ENCODE measurements at places on chromosomes 6 and 20. TPM values are rescaled to one million over a fixed set of nuclear protein-coding genes. Genes with fewer than 3 reads are reported as not detected.

DNA sequence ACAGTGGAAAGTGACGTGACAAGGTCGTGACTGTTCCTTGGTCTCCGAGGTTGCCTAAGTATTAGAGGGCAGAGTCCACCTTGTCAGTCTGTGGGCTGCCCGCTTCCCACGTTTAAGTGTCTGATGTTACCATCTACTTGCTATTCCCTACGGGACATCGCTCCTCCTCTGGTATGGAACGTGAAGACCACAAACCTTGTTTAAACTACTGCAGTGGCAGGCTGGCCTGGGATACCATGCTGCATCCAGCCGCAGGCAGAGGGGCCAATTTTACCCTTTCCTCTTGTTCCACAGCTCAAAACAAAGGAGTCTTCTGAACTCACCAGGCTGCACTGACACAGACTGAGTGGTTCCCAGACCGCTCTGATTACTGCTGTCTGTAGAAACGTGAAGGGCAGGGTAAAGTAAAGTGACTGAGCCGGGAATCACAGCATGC is 275.9 kb downstream of the FOXC1 start:
- H3K27me3 ChIP-seq: no peaks in the 10 kb centered on the region
- no peak for DNase-seq
- H3K4me3 ChIP-seq: no peak overlapping the region
- H3K36me3 ChIP-seq: peaks cover 3% of the 10 kb centered on the region

GRCh38 chr6:25026723-25027122 is 91.0 kb upstream of the RIPOR2 start:
- H3K27ac ChIP-seq: peak overlapping the region; percentile 59
- H3K27me3 ChIP-seq: no peaks in the 10 kb centered on the region
- no peak for DNase-seq
- peaks cover 57% of the 10 kb centered on the region for H3K4me1 ChIP-seq

MCHR2 gene
- total RNA-seq: not detected

GRCh38 chr6:157184202-157185015 is 138.9 kb downstream of the TMEM242 start:
- H3K36me3 ChIP-seq: peaks cover 83% of the 10 kb centered on the region
- DNase-seq: peak; percentile 30
- no peaks in the 10 kb centered on the region for H3K27me3 ChIP-seq
- H3K4me1 ChIP-seq: peaks cover 3% of the 10 kb centered on the region
- no peak overlapping the region for H3K27ac ChIP-seq
- H3K4me3 ChIP-seq: no peak overlapping the region

ID4 gene
- total RNA-seq: not detected

C20orf144 gene
- total RNA-seq: 0.27 TPM

DNA sequence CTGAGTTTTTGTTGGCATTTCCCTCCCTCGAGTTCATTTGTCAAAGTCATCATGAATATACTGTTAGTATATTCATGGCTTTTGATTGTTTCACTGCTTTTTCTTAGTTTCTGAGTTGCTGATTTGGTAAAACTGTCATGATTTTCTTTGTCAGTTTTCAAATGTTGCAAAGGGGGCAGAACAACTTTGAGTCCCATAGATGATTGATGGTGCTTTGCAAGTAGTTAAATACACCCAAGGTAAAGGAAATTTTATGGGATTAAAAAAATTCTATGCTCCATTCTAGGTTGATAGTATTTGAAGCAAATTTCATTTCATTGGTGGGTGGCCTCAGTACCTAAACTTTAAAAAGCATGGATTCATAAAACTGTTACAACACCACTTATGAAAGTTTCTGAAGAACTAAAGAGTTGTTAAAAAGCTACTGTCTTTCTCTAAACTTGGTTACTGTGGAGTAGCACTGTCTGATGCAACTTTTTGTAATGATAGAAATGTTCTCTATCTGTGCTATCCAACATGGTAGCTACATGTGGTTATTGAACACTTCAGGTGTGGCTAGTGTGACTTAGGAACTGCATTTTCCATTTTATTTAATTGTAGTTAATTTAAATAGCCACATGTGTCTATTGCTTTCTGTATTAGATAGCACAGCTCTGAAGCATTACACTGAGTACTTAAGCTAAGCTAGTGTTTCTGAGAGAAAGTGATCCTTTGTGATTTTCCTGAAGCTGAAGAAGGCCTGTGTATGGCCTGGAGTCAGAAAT is 153.6 kb downstream of the ZFAND3 start:
- no peak overlapping the region for H3K4me3 ChIP-seq
- H3K36me3 ChIP-seq: peaks cover 27% of the 10 kb centered on the region
- H3K4me1 ChIP-seq: peaks cover 46% of the 10 kb centered on the region
- H3K27me3 ChIP-seq: no peaks in the 10 kb centered on the region
- H3K27ac ChIP-seq: no peak overlapping the region

BPIFB2 gene
- total RNA-seq: not detected

MYB gene
- total RNA-seq: 2.8 TPM

COL10A1 gene
- total RNA-seq: not detected

GRCh38 chr20:3407771-3408637 is 535 bp upstream of the DNAAF9 start:
- peaks cover 5% of the 10 kb centered on the region for H3K36me3 ChIP-seq
- peak overlapping the region; percentile 91 for H3K27ac ChIP-seq
- H3K4me1 ChIP-seq: peaks cover 21% of the 10 kb centered on the region

SLPI gene
- total RNA-seq: not detected

- no peak for DNase-seq
- H3K4me1 ChIP-seq: no peaks in the 10 kb centered on the region
Measured at GRCh38 chr20:24863356-24863755, 85.7 kb upstream of the CST7 start.

DNA sequence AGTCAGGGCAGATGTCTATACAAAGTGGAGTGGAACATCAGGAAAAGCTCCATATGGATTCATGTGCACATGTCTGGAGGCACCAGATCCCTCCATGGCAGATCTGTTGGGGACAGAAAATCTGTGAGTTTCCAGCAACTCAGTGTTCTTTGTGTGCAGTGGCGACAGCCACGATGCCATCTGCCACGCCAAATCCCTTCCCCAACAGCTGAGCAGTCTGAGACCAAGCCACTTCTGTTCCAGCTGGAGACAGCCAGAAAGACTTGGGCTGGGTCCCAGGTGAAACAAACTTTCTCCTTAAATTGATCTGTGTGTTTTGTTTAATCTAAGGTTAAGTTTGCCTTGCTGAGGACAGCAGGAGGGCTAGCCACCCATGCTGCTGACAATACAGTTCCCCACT is 22.9 kb downstream of the FKBP1A start:
- DNase-seq: no peak
- H3K4me1 ChIP-seq: peaks cover 2% of the 10 kb centered on the region
- no peak overlapping the region for H3K27ac ChIP-seq
- H3K27me3 ChIP-seq: no peaks in the 10 kb centered on the region
- peaks cover 75% of the 10 kb centered on the region for H3K36me3 ChIP-seq

DNA sequence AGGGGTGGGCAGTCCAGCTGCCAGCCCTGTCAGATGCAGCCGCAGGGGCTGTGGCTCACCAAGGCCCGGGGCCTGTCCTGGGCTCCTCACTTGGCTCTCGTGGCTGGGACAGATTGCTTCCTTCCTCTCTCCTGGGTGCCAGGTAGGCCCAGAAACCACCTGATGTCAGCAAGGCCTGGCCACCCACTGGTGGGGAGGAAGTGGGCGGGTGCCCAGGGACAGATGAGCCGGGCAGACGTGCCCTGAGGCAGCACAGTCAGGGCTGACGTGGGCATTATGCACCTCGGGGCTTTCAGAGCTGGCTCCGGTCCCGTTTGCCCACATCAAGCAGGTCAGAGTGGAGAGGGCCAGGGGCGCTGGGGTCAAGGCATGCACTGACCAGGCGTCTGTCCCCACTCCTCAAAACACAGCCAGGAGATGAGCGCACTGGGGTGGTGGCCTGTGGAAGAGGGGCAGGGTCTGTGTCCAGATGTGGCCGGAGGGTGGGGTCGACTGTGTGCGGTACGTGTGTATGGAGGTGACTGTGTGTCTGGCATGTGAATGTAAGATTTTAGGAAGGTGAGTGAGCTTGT is 133.2 kb upstream of the PTPN1 start:
- no peaks in the 10 kb centered on the region for H3K36me3 ChIP-seq
- peaks cover 25% of the 10 kb centered on the region for H3K27me3 ChIP-seq
- H3K4me3 ChIP-seq: no peak overlapping the region
- no peak overlapping the region for H3K27ac ChIP-seq

DNA sequence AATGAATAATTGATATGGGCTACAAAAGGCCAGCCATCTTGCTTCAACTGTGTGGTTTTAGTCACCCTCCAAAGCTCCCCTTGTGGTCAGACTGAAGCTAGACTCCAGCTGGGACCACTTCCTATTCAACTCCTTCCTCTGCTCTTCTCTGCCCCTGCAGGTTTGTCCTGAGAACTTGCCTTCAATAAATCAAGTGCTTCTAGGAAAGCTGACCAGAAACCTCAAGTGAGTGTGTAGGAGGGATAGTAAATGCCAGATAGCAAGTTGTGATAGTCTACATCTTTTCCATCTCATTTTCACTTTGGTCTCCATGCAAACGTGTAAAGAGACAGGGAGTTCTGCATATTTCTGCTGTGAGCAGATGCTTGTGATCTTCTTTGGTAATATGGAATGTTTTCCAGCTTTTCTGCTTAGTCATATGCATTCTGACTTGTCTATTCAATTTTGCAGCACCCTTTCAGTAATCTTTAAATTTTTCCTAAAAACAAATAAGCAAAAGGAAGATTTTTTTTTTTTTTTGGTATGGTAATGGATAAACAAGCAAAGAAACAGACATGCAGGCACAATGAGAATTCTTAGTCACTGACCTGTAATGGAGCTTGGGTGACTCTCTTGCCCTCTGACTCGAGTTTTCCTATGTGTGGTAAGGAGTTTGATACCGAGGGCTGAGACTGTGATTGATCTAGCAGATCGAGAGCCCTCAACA is 201.3 kb upstream of the BTBD3 start:
- no peaks in the 10 kb centered on the region for H3K27me3 ChIP-seq
- H3K36me3 ChIP-seq: no peaks in the 10 kb centered on the region
- H3K27ac ChIP-seq: no peak overlapping the region

DNA sequence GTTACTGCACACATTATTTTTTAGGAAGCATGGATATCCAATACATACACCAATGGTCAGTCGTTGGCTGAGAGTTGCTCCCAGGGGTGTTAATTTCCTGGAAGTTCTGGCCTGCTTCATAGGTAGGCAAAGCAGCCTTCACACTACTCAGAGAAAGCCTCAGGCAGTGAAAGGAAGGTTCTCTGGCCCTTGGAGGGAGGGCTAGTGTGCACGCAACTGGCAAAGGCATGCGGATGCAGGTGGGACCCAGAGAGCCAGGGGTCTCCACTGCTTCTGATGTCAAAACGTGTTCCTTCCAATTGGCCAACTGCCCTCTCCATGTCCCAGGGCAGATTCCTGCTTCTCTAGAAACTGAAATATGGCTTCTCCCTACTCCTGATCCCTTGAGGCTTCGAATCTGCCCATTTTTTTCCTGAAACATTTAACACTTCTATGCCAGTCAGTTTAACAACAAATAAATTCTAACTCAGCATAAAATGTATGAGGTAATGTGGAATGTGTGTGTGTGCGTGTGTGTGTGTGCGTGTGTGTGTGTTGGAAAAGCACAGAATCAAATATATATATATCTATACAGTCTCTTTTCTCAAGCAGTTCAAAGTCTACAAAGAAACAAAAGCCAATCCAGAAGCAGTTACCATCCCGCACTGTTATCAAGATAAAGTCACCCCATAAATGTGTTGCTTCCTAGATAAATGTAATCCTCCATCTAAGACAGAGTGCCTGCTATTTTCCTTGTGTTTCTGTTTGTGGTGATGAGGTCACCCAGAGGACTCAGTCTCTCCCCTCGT is 94.0 kb upstream of the HIVEP1 start:
- no peak overlapping the region for H3K27ac ChIP-seq
- no peaks in the 10 kb centered on the region for H3K27me3 ChIP-seq
- no peak overlapping the region for H3K4me3 ChIP-seq
- H3K36me3 ChIP-seq: no peaks in the 10 kb centered on the region

GRCh38 chr6:81253821-81254220 is 498.7 kb downstream of the TENT5A start:
- no peak overlapping the region for H3K27ac ChIP-seq
- H3K36me3 ChIP-seq: no peaks in the 10 kb centered on the region
- H3K4me1 ChIP-seq: no peaks in the 10 kb centered on the region
- no peaks in the 10 kb centered on the region for H3K27me3 ChIP-seq
- H3K4me3 ChIP-seq: no peak overlapping the region
- no peak for DNase-seq

- H3K27ac ChIP-seq: no peak overlapping the region
- H3K27me3 ChIP-seq: no peaks in the 10 kb centered on the region
- H3K4me1 ChIP-seq: no peaks in the 10 kb centered on the region
- no peaks in the 10 kb centered on the region for H3K36me3 ChIP-seq
Measured at GRCh38 chr20:51995551-51995951, 193.2 kb upstream of the SALL4 start.

DNA sequence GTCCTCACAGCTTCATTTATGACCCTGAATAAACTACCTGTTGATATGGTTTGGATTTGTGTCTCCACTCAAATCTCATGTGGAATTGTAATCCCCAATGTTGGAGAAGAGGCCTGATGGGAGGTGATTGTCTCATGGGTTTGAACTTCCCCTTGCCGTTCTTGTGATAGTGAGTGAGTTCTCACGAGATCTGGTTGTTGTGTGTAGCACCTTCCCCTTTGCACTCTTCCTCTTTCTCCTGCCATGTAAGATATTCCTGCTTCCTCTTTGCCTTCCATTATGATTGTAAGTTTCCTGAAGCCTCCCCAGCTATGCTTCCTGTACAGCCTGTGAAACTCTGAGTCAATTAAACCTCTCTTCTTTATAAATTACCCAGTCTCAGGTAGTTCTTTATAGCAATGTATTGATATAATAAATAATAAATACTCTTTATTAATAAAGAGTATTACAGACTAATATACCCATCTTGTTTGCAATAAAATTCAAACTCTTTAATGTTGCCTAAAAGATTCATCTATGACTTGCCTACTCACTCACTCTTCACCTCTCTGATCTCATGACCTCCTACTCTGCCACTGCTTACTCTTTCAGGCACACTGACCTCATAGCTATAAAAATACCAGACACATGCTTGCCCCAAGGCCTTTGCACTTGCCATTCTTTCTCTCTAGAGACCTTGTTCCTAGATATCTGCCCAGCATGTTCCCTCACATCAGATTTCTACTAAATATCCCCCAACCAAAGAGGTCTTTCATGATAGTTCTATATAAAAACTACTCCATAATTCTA is 256.4 kb upstream of the MARCKS start:
- no peaks in the 10 kb centered on the region for H3K36me3 ChIP-seq
- no peak for DNase-seq
- H3K27ac ChIP-seq: peak overlapping the region; percentile 19
- H3K27me3 ChIP-seq: no peaks in the 10 kb centered on the region
- no peak overlapping the region for H3K4me3 ChIP-seq
- peaks cover 19% of the 10 kb centered on the region for H3K4me1 ChIP-seq

DNA sequence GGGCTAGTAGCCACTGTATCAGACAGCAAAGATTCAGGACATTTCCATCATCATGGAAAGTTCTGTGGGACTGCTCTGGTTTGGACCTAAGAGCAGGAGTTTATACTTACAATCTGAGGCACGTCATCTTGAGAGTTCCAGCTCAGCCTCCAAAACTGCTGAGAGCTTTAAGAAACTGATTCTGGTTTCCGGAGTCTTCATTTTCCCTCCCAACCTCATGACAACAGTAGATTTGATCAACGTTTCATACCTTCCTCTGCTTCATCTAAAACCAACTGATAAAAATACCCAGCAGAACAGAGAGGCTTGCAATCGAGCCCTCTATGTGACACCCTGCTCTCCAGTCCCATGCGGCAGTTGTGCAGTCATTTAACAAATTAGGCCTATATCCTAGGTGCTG is 64.3 kb upstream of the EPB41L1 start:
- H3K36me3 ChIP-seq: no peaks in the 10 kb centered on the region
- no peak overlapping the region for H3K27ac ChIP-seq
- H3K4me3 ChIP-seq: no peak overlapping the region
- peaks cover 20% of the 10 kb centered on the region for H3K4me1 ChIP-seq
- H3K27me3 ChIP-seq: peaks cover 33% of the 10 kb centered on the region

SOX12 gene
- total RNA-seq: 6.1 TPM
